ENCODE measurements at places on chromosomes 5 and 9.

GRCh38 chr5:134651531-134651930 lies 2.9 kb downstream of the SEC24A start:
- H3K36me3 ChIP-seq = no peaks in the 10 kb centered on the region
- no peak for DNase-seq
- no peak overlapping the region for H3K4me3 ChIP-seq
- H3K27me3 ChIP-seq = no peaks in the 10 kb centered on the region
- no peak overlapping the region for H3K27ac ChIP-seq

GRCh38 chr5:152723482-152723881 lies 318.4 kb upstream of the NMUR2 start:
- H3K27me3 ChIP-seq = no peaks in the 10 kb centered on the region
- H3K36me3 ChIP-seq = no peaks in the 10 kb centered on the region
- no peak for DNase-seq
- no peaks in the 10 kb centered on the region for H3K4me1 ChIP-seq
- H3K4me3 ChIP-seq = no peak overlapping the region

DNA sequence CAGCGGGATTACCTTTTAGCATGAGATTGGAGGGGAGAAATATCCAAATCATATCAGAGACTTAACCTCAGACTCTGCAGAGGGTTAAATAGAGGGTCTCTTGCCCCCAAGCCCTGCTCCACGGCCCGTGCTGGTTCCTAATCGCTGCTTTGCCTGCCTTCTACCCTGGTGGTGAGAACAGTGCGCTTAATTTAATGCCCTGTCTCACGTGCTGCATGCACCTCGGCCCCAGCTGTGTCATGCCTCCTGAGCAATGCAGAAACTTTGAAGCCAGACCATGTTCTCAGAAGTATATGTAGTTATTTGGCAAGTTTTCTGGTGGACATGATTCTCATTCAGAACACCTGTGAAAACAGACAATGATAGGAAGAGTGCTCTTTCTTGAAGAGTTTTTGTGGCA lies 1.4 kb downstream of the OTULIN start:
- H3K36me3 ChIP-seq = no peaks in the 10 kb centered on the region
- no peak for DNase-seq
- H3K4me1 ChIP-seq = peaks cover 30% of the 10 kb centered on the region

- H3K27me3 ChIP-seq = no peaks in the 10 kb centered on the region
- peaks cover 26% of the 10 kb centered on the region for H3K4me1 ChIP-seq
- H3K4me3 ChIP-seq = peak overlapping the region; percentile 74
- DNase-seq = no peak
These were observed 515 bp downstream of the UTP15 start for GRCh38 chr5:73565969-73566547.

DNA sequence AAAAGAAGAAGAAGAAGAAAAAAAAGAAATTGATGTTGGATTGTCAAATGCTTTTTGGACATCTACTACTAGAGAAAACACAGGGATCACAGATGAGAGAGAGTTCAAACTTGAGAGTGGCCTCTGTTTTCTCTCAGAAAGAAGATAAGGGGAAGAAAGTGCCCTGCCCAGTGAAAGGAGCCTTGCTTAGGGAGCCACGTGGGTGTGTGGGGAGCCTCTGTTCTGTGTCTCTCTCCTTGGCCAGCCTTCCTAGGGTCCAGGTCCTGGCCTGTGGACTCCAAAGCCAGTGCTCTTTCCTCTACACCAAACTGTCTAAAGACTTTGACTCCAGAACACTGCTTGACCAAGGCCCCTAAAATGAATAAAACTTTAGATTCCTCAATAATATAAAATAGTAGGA lies 22.0 kb upstream of the COL15A1 start:
- no peak for DNase-seq
- H3K27me3 ChIP-seq = no peaks in the 10 kb centered on the region
- no peak overlapping the region for H3K27ac ChIP-seq
- H3K36me3 ChIP-seq = no peaks in the 10 kb centered on the region
- H3K4me1 ChIP-seq = peaks cover 13% of the 10 kb centered on the region

DNA sequence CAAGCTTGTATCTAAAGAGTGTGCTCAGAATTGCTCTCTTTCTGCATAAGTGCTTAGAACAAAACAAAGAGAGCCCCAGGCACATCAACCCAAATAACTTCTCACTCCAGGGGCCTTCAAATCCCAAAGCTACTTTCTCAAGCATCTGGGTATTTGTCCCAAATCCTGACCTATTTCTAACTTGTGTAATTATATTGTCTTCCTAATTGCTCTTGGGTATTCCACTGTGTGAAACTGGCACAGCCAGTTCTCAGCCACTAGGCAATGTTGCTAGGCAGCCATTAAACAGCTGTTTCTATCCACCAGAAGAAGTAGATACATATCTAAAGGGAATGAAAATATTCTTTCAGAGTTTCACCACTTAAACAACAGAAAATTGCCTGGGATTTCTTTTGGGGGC lies 198.8 kb downstream of the PRELID2 start:
- no peaks in the 10 kb centered on the region for H3K36me3 ChIP-seq
- no peaks in the 10 kb centered on the region for H3K4me1 ChIP-seq
- no peak overlapping the region for H3K27ac ChIP-seq
- DNase-seq = no peak
- H3K27me3 ChIP-seq = no peaks in the 10 kb centered on the region

- H3K36me3 ChIP-seq = no peaks in the 10 kb centered on the region
- no peak for DNase-seq
- peaks cover 74% of the 10 kb centered on the region for H3K4me1 ChIP-seq
- peak within 1 kb of the TSS; percentile 59 for H3K4me3 ChIP-seq
- H3K27ac ChIP-seq = peak within 1 kb of the TSS; percentile 81
These were observed at the start of gene TNC for GRCh38 chr9:115117999-115118878. TNC (minus strand) TSS chr9:115118157; CDS start chr9:115091018, 27,139 bp downstream.

DNA sequence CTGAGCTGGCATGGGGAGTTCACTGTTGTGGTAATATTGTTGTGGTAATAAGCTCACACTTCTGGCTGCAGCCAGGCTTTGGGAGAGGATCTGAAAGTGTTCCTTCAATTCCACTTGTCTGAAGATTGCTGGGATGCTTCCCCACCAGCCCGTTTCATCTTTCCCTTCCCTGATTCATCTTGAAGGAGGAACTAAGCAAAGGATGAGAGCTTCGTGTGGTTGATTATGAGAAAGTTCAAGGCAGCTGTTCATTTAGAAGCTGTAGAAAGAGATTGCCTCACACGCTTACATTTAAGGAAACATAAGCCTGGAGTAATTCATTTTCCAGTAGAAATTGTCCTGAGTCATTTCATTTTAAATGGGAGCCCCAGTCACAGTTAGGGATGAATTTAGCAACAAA lies 122.4 kb upstream of the GAS1 start:
- no peak overlapping the region for H3K4me3 ChIP-seq
- no peaks in the 10 kb centered on the region for H3K27me3 ChIP-seq
- H3K27ac ChIP-seq = no peak overlapping the region
- DNase-seq = no peak

DNA sequence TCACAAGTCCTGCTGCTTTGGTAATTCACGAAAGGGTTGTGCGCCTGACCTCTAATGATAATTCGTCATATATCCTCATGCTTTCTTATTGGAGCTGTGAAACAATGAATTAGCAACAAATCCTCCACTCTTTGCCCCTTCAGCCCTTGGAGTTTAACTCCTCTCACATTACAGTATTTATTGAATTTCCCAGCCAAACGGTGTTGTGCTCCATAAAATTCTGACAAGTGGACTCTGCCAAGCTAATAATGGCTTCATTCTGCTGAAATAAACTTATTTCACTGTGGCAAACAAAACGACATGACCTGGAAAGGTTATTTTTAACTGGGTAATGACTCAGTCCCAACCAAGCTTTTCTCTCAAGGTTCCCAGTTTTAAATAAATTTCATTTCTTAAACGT lies 984.4 kb upstream of the DMAC1 start:
- no peaks in the 10 kb centered on the region for H3K4me1 ChIP-seq
- DNase-seq = no peak
- no peak overlapping the region for H3K27ac ChIP-seq
- H3K27me3 ChIP-seq = no peaks in the 10 kb centered on the region
- H3K36me3 ChIP-seq = no peaks in the 10 kb centered on the region
- H3K4me3 ChIP-seq = no peak overlapping the region

GRCh38 chr9:127173063-127173462 lies 50.6 kb upstream of the ANGPTL2 start:
- H3K27me3 ChIP-seq = no peaks in the 10 kb centered on the region
- DNase-seq = no peak
- no peaks in the 10 kb centered on the region for H3K36me3 ChIP-seq
- H3K4me3 ChIP-seq = no peak overlapping the region
- H3K4me1 ChIP-seq = peaks cover 9% of the 10 kb centered on the region
- no peak overlapping the region for H3K27ac ChIP-seq

- H3K27me3 ChIP-seq = no peaks in the 10 kb centered on the region
- peaks cover 26% of the 10 kb centered on the region for H3K4me1 ChIP-seq
- H3K36me3 ChIP-seq = no peaks in the 10 kb centered on the region
- no peak for DNase-seq
These were observed 386.1 kb downstream of the ACTL7B start for GRCh38 chr9:108469654-108470053.

DNA sequence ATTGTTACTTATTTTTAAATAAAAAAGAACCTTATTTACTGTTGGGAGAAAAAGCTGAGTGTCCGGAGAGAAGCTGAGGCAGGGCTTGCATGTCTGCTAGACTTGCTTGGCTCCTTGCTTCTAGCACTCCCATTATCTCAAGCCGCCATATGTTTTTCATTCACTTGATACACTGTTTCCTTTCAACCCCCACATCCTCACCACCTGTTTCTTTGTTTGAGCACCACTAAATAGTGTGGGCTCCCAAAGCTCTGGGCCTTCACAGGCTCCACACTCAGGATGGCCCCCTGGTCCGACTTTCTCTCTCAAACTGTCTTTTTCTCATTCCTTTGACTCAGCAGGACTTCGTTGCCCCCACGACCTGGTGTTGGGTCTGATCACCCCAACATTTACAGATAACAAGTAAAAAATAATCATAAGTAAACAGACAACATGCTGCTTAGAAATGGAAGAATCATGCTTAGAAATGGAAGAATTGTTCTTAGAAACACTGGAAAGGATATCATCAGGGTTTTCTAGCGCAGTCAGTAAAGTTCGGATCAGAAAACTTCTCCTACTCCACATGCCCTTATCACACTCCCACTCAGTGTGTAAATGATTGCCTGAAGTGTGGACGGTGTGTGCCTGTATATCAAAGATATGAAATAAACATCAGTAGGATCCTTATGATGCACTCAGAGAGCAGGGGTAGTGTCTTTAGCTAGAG lies 58.5 kb downstream of the APTX start:
- H3K4me3 ChIP-seq = no peak overlapping the region
- no peaks in the 10 kb centered on the region for H3K36me3 ChIP-seq
- no peak for DNase-seq
- H3K27ac ChIP-seq = no peak overlapping the region
- H3K4me1 ChIP-seq = no peaks in the 10 kb centered on the region

- H3K4me3 ChIP-seq = no peak overlapping the region
- no peak for DNase-seq
- H3K27ac ChIP-seq = no peak overlapping the region
These were observed 208.2 kb downstream of the DMRTA1 start for GRCh38 chr9:22654833-22655232.

GRCh38 chr5:133341296-133341695 lies 271.0 kb downstream of the FSTL4 start:
- no peak overlapping the region for H3K27ac ChIP-seq
- H3K36me3 ChIP-seq = no peaks in the 10 kb centered on the region
- H3K4me1 ChIP-seq = no peaks in the 10 kb centered on the region
- no peak overlapping the region for H3K4me3 ChIP-seq
- no peak for DNase-seq

- DNase-seq = no peak
- no peaks in the 10 kb centered on the region for H3K27me3 ChIP-seq
- H3K27ac ChIP-seq = no peak overlapping the region
These were observed 80.2 kb upstream of the IL12B start for GRCh38 chr5:159410480-159410879.

GRCh38 chr5:117652036-117652957 lies 1077.7 kb upstream of the SEMA6A start:
- H3K27ac ChIP-seq = no peak overlapping the region
- no peak for DNase-seq
- no peaks in the 10 kb centered on the region for H3K36me3 ChIP-seq
- H3K4me1 ChIP-seq = no peaks in the 10 kb centered on the region
- H3K4me3 ChIP-seq = no peak overlapping the region

DNA sequence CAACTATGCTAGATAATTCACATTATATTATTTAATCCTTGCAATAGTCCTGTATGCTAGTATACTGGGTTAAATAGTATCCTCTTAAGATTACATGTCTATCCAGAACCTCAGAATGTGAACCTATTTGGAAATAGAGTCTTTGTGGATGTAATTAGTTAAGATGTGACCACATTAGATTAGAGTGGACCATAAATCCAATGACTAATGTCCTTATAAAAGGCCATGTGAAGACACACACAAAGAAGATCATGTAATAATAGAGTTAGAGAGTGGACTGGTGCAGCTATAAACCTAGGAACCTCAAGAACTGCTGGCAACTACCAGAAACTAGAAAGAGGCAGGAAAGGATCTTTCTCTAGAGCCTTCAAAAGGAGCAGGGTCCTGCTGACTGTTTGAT lies 263.6 kb upstream of the PTGER4 start:
- DNase-seq = no peak
- H3K27me3 ChIP-seq = no peaks in the 10 kb centered on the region
- H3K4me1 ChIP-seq = peaks cover 10% of the 10 kb centered on the region
- no peak overlapping the region for H3K27ac ChIP-seq

- no peak overlapping the region for H3K4me3 ChIP-seq
- no peak overlapping the region for H3K27ac ChIP-seq
- no peaks in the 10 kb centered on the region for H3K27me3 ChIP-seq
- DNase-seq = no peak
These were observed 20.6 kb downstream of the ELL2 start for GRCh38 chr5:95940758-95941682.

DNA sequence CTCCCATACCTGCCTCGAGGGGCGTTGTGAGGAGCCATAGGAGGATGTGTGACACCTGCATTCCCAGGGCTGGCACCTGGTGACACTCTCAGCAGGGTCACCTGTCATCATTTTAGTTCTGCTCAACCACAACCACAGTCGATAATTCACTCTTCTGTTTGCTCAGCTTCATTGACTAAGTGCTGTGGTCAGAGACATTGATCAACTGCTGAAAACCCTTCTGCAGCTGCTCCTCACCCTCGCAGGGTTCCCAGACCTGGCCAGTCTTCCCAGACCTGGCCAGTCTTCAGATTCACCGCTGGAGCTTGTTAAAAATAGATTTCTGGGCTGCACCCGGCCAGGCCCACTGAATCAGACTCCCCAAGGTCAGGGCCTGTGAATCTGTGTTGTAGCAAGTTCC lies 92.8 kb downstream of the MVB12B start:
- no peak for DNase-seq
- H3K4me1 ChIP-seq = no peaks in the 10 kb centered on the region
- no peak overlapping the region for H3K27ac ChIP-seq

GRCh38 chr5:123429993-123430392 lies 6.8 kb upstream of the CEP120 start:
- no peak overlapping the region for H3K4me3 ChIP-seq
- H3K36me3 ChIP-seq = no peaks in the 10 kb centered on the region
- H3K27me3 ChIP-seq = no peaks in the 10 kb centered on the region
- DNase-seq = no peak
- H3K27ac ChIP-seq = peak overlapping the region; percentile 67

- H3K4me1 ChIP-seq = peaks cover 22% of the 10 kb centered on the region
- no peaks in the 10 kb centered on the region for H3K27me3 ChIP-seq
- H3K4me3 ChIP-seq = no peak overlapping the region
- no peak for DNase-seq
- H3K27ac ChIP-seq = no peak overlapping the region
These were observed 142.1 kb upstream of the CCDC152 start for GRCh38 chr5:42614509-42614908.

Data from esophagus squamous epithelium (tissue), 5 donors.